ENCODE measurements at places on chromosomes 5 and 9.

GRCh38 chr5:95863383-95863757 lies 40.8 kb upstream of the GLRX start:
- DNase-seq = no peak

GRCh38 chr9:107177857-107178256 lies 105.2 kb upstream of the RAD23B start:
- no peak for DNase-seq

DNA sequence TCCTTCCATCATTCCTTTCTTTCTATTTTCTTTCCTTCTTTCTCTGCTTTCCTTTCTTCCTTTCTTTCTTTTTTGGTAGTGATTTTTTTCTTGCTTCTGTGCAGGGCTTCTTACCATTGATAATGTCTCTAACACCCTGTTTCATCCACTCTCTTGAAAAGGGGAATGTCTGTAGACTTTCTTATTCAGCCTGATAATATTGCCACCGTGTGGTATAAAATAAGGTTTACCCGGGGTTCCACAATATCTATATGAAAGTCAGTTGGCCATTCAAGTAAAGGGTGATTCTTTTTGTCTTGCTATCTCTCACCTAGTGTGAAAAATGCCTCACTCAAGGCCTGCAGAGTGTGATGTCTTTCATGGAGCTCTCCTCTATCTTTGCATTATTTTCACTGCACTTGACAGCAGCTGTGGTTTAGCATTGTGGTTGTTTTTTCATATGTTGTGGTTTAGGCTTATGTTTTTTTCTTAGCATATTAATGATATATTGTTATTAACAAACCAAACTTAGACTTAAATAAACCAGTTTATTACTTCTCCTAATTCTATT lies 153.9 kb downstream of the CSNK1G3 start:
- DNase-seq = no peak

DNA sequence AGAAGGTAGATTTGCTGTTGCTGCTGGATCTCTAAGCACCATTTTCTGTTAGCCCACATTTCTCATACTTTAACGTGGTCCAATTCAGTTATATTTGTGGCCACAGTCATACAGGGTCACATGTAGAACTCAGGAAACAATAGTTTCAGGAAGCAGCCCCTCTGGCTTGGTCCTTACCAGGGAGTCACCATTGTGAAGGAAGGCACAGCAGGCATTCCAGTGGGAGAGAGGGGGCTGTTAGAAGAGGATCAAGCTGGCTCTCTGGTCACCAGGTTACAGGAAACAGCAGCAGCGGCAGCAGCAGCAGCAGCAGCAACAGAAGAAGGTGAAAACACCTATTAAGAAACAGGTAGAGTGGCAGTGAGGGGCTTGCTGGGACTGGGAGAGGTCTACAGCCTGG lies 14.5 kb downstream of the C9orf43 start:
- no peak for DNase-seq

- no peak for DNase-seq
Measured at GRCh38 chr9:129640871-129641749, 841 bp downstream of the ASB6 start.

DNA sequence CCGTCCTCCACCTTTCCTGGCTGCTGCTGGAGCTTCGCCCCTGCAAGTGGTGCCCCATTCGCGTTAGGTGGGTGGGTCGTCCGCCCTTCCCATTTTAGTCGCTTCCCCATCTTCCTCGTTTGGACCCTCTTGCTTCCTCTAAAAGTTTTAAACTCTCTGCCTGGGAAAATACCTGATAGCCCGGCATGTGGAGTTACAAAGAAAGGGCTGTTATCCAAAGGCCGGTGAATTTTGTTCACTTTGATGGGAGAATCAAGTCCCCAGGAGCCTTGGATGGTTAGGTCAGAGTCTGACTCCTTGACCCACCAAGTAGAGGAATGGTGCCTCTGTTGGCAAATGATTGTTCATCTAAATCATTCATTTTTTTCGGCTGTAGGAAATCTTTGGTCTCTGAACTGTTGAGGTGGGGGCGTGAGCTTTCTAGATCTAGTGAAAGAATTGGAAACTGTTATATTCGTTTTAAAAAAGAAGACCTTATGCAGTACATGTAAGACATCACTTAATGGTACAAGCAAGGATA lies 29.5 kb upstream of the APC start:
- no peak for DNase-seq

- DNase-seq = no peak
Measured at GRCh38 chr9:15146268-15146700, 160.7 kb downstream of the TTC39B start.

- no peak for DNase-seq
Measured at GRCh38 chr5:20109326-20109725, 121.3 kb upstream of the CDH18 start.

- no peak for DNase-seq
Measured at GRCh38 chr5:21603796-21604195, 1249.3 kb downstream of the CDH12 start.

GRCh38 chr9:13032585-13032984 lies 246.9 kb downstream of the MPDZ start:
- no peak for DNase-seq

- DNase-seq = no peak
Measured at GRCh38 chr9:108809269-108809668, 46.5 kb downstream of the ACTL7B start.

- no peak for DNase-seq
Measured at GRCh38 chr9:112059145-112059965, 115.7 kb downstream of the SUSD1 start.

DNA sequence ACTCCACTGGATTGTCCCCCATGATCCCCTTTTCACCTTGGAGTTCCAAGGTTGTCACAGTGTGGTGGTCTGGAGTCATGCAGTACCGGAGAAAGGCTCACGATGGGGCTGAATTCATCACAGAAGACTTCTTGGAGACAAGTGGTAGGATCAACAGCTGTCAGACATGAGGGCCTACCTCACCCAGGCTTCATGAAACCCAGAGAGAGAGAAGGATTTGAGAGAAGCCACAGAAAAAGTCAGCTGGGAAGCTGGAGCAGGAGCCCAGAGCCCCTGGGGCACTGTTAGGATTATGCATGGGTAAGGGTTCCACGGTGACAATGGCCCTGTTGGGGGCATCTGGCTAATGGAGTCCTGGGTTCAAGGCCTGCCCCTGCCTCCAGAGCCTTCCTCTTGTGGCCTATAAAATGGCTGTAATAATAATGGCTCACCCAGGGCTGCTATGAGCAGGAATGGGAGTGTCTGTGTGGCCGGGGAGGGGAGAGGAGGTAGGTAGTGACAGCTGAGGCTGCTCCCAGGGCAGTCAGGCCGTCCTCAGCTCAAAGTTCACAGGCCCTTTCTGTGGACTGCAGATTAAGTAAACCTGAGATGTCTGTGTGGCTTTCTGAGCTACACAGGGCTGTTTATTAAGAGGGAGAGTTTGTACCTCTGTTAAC lies 910 bp downstream of the TRIM14 start:
- peak; percentile 18 for DNase-seq

DNA sequence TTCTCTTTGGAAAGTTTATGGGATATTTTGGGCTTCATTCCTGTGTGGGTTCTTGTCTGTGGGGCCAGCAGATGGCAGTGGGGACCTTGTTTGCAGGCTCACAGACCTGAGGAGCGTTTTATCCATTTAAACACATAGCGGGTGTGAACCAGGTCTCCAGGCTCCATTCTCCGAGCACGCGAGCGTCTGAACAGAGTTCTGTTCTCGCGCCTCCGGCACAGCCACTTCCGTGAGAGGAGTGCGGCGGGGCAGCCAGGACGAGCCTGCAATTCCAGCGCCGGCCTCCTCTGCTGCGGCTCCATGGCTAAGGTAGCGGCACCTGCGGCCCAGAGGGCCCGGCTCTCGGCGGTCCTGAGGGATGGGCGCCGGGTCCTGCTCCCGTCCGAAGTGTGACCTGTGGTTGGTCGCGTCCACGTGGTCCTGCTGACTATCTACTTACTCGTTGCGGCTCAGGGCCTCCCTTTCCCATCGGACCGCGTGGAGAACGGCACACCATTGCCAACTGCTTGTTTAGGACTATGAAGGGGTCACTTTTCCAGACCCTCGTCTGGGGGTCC lies 7.3 kb downstream of the NRARP start:
- DNase-seq = no peak
